ENCODE measurements at places on chromosomes 5 and 9.

GRCh38 chr9:18857334-18857733 is 175.7 kb downstream of the SAXO1 start:
- DNase-seq, result no peak

GRCh38 chr5:171571663-171572062 is 152.2 kb downstream of the FGF18 start:
- DNase-seq, result peak; percentile 54

DNA sequence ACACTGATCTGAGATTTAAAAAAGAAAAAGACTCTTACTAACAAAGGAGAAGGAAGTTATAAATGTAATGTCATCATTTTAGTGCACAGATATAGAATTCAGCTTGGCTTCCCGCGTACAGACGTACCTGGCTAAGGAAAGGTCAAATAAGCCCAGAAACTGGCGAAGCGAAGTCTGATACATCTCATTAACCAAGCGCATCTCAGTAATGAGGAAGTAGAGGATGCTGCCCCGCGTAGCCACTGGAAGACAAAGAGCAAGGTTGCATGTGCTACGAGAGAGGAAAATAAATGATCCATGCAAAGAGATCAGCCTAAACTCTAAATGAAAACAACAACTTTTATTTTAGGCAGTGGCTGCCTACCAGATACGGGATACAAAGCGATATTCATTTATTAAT is 208.8 kb downstream of the DNAH5 start:
- no peak for DNase-seq

DNA sequence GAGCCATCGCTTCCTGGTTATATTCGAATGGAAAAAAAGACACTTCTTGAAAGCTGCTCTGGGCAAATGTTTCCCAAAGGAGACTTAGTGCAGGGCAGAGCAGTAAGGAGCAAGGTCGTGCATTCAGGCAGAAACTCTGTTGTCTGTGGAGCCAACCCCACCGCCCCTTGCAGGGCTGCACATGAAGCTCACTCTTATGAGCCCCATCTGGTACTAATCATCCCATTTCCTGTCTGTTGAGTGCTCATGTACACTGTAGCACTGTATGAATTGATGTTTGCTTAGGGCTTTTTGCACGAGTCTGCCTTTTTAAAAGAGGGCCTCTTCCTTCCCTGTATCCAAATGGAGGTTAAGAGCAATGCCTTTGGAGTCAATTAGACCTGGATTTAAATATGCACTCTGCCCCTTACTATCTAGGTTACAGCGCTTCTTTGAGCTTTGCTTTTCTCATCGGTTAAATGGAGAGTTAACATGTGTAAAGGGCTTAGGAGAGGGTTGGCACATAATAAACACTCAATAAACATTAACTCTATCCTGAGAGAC is 25.4 kb downstream of the HMHB1 start:
- peak; percentile 90 for DNase-seq

- peak; percentile 11 for DNase-seq
Measured at GRCh38 chr5:118314931-118315330, 673.4 kb downstream of the DTWD2 start.

- DNase-seq, result peak; percentile 34
Measured at GRCh38 chr5:16051246-16051755, 128.3 kb downstream of the MARCHF11 start.

DNA sequence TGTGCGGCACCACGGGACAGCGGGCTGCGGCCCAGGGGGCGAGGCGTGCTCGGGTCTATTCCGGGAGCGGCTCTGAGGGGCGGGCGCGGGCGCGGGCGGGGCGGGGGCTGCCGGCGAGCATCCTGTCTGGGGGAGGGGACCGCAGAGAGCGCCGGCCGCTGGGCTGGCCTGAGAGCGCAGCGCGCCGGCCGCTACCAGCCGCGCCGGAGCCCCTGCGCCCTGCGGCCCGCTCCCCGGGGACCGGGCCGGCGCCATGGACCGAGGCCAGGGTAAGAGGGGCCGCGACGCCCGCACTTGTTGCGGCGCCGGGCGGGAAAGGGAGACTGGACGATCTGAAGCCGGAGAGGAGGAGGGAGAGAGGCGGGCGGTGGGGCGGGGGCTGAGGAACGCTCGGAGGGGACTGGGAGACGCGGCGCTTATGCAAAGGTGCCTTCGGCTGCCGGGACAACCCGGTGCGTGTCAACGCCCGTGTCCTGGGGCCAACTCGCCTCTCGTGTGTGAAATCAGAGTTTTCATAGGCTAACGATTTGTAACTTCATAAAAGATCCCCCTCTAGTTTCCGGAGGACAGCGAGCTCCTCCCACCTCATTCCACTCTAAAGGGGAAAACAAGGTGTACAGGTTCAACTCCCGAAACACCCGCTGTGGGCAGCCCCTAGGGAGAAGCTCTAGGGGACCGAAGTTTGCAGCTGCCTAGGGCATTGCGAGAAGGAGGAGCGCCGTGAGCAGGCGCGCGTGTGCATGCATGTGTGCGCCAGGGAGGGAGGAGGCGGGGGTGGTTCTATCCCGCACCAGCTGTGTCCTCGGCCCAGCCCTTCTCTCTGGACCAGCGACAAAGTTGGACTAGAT is at the start of gene AFAP1L1:
AFAP1L1 (plus strand) TSS at position 144 of the 848 bp plus-strand sequence; CDS start at position 254, 110 bp downstream.
- DNase-seq, result peak; percentile 35

DNA sequence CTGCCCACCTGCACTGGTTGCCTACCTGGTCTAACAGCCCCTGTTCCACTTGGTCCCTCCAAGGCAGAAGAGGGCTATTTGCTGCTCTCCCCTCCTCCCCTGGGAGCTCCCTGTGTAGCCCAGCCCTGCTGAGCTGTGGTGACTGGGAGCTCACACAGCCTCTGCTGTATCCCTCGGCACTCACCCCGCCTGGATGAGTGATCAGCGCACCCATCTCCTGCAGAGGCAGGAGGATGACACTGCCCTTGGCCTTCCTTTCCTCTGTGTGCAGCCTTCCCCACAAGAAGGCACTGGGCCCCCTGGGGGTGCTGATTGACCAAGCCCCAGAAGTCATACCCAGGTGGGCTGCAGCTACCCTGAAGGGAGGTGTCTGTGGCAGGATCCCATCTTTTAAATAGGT is 134.2 kb downstream of the ADAMTS2 start:
- DNase-seq, result no peak

GRCh38 chr9:125261501-125262293 is at the start of gene GAPVD1:
Gene GAPVD1 (plus strand): TSS chr9:125261826. CDS start chr9:125298922, 37,096 bp downstream.
- peak; percentile 89 for DNase-seq

All from fibroblast of skin of right biceps (primary cell).